ENCODE measurements at places on chromosomes 6 and 20. TPM values are rescaled to one million over a fixed set of nuclear protein-coding genes. Genes with fewer than 3 reads are reported as not detected.

DNA sequence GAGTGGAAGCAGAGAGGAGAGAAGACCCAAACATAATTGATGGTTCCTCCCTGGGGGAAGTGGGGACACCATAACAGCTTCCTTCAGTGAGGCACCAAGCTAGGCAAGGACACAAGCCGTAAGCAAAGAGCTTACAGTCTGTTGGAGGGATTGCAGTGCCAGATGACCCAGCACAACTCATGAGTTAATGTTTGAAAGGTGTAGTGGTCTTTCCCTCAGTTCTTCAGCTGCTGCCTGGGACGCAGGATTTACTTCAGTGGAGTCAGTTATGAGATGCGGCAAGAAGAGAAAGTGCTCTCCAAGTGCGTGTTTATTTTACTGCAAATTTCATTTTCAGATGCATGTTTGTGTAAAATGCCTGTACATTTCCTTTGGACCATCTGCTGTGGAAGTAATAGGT lies 38.7 kb upstream of the SLC17A4 start:
- DNase-seq, result no peak

DNA sequence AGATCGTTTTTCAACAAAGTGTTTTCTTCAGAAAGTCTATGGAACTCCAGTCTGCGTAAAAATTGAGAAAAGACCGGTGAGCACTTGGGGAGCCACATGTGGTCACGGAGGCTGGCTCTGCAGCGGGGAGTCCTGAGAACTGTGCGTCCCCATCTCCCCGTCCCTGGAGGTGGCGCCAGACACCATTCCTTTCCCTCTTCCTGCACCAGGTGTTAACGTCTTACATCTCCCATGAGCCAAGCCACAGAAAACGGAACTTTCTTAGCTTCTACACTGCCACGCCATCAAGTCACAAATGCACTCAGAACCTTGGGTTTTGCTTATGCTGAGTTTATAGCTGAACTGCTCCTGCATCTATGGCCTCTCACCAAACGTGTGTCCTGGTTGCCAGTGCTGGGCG lies 62.6 kb downstream of the GINS1 start:
- DNase-seq, result no peak

DNA sequence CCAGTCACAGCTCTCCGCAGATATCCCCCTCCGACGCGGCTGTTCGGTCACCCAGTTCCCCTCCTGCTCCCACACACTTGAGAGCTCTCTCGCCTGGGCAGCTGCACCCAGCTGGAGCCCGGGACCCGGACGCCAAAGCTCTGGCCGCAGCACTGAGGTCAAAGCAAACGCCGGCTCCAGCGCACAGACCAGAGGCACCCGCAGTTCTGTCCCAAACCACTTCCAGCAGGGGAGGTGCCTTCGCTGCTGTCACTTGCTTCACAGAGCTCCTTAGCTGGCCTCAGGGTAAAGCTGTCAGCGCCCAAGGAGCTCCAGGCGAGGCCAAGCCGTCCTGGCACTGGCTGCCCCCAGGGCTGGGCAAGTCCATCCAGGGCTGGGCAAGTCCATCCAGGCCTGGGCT lies 27.9 kb downstream of the SLC2A4RG start:
- no peak for DNase-seq

DNA sequence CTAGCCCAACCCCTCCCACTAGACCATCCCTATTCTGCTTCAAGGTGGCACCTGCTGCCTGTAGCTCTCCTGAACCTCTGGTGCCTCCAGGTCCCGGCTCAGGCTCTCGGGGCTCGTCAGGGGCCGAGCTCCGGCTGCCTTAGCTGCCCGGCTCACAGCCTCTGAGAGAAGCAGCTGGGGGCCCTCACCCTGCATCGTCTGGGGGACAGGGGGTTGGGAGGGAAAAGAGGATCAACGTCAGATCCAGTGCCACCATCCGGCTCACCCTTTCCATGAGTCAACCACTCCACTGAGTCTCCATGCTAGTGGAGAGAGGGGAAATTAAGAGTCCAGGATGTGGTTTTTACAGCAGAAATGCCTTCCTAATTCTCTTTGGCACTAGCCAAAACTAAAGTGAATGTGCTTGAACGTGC lies 13.0 kb downstream of the BAG6 start:
- DNase-seq, result no peak

GMNN gene
- 53.1 TPM for total RNA-seq
